Stimulated activated CD4-positive, alpha-beta T cell treated with anti-CD3 and anti-CD28 coated beads, Interleukin-12 subunit alpha, Interleukin-12 subunit beta, amount 100 ng/mL, for 24 hours (primary cell): ENCODE measurements at places on chromosomes 3 and 15.

GRCh38 chr3:114005481-114005880 is 50.8 kb downstream of the CCDC191 start:
- DNase-seq, result no peak

- no peak for DNase-seq
Measured at GRCh38 chr3:24396338-24396737, 98.3 kb downstream of the THRB start.

DNA sequence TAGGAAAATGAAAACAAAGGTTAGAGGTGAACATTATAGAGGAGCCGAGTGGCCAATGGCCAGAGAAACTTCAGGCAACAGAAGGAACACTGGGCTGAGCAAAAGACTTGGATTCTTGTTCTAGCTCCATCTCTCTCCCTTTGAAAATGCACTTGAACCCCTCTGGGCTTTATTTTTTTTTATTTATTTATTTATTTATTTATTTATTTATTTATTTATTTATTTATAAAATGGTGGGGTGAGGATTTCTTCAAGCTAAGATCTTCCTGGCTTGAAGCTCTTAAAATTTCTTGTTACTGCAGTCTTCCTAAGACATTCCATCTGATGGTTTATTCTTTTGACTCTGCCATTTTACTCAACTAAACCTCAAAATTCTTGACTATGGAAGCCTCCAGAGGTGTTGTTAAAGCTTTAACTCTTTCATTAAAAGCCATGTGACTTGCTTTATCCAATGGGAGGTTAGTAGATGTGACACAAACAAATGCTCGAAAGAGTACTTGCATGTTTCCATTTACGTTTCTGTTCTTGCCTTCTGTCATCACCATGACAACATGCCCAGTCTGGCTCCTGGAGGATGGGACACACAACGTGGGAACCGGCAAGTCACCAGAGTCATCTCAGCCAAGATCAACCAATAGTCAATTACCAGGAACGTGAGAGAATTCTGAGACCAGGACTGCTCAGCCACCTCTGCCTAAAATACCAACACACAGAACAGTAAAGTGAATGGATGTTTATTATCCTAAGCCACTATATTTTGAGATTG is 325.2 kb upstream of the CTNNB1 start:
- DNase-seq, result no peak

DNA sequence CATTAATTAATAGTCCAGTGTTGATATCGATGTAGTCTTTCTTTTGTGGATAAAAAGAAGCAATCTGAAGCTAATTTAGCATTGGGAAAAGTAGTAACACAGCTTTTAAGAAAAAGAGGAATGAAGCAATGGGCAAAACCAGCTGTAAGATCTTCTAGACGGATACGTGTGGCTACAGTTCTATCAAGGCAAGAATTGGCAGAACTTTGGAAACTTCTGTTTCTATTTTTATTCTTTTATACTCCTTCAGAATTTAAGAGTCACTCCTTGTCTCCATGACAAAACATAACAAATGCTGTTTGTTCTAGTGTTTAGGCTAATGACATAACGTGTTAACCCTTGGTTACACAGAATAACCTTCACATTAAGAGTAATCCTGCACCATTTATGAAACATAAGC is 289.2 kb downstream of the ROBO2 start:
- DNase-seq, result no peak

DNA sequence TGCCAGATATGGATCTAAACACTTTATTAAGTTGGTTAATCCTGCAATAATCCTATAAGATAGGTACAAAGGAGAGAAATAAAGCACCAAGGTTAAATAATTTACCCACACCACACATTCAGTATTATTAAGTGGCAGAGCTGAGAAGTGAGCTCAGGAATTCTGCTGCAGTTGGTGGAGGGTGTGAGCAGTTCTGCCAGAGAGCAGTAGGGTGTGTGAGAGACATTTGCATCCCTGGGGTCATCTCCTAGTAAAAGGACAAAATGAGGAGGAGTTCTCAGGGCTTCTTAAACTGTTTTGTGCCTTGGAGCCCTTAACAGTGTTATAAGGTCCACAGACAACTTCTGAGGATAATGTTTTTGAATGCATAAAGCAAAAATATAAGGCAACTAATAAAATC is 484.5 kb downstream of the TAFA4 start:
- DNase-seq, result no peak

DNA sequence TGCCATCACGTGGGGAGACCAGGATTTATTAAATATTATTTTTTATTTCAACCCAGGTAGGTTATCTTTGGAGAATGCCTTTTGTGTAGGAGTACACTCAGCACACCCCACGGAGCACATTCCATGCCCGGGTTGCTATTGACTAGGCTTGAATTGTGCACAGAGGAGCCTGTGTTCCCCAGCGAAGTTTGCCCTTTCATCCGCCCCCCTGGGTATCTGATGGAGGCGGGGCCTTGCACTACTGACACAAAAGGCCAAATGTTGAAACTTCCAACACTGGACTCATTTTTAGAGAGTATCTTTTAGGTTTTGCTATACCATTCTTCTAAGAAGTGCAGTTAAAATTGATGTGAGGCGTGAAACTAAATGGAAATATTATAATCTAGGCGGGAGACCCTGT is 39.3 kb upstream of the PPP4R2 start:
- DNase-seq, result no peak

- no peak for DNase-seq
Measured at GRCh38 chr3:173699353-173699752, 301.8 kb downstream of the NLGN1 start.

DNA sequence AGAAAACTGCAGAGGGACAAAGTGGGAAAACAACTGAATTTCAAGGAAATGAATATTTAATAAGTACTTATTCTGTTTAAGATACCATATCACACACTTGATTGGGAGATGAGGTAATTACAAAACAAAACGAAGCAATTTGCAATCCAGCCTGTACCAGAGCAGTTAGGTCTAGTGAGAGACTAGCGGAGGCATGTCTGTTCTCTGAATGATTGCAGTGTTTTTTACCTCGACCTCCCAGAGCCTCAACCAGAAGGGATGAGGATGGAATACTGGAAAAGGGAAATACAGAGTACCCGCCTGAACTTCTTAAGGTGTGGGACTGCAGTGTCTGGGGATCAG is 59.5 kb downstream of the PIK3CB start:
- DNase-seq, result no peak
